ENCODE measurements at places on chromosomes 12 and 14.

DNA sequence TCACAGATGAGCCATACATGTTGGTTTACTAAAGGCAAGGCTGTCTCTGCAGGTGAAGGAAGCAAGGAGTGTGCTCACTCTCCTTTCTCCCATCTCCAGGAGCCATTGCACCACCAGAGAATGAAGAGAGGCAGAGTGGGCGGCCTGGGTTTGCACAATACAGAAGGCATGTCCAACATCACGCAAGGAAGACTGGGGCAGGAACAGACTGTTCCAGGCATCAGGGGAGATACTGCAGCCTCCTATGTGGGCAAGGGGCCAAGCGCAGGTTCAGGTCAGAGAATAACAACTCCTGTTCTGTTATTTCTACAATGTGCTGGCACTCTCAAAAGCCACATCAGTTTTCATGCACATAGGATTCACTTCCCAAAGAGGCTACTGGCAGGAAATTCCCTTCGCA, 1.7 kb upstream of the TMEM229B start:
- DNase-seq: no peak

DNA sequence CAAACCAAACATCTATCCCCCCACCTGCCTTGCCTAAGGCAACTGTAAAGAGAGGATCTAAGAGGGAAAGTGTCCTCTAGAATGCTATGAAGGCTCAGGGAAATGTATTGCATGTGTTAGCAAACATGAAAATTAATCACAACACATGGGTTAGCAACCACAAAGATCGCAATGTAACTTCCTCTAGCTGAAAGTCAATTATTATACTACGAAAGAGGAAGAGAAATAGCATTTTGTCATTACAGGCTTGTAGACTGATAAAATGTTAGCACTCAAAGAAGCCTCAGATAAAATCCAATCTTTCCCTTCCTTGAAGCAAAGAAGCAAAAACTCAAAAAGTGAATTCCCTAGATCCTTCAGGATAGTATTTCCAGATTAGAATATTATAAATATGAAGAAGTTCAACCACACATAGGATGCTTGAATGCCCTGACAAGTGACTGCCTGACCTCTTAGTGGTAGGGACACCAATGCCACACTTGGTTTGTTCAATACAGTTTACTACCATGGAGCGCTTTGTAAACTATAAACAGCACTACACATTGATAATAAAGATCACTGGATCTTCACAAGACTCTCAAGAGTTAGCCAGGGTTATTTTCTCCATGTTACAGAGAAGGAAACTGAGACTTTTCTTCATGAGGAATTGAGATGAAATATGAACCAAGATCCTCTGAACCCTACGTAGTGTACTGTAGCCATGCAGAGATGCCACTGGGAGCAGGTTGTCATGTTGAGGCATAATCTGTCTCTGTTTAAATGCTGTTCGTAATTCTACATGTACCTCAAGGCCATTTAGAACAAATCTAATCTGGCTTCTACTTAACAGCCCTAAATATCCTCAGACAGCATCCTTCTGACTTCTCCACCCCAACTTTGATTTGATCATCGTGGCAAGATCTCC, 100.7 kb downstream of the ITPR2 start:
- no peak for DNase-seq

GRCh38 chr12:24750263-24750662, 198.6 kb downstream of the BCAT1 start:
- no peak for DNase-seq

DNA sequence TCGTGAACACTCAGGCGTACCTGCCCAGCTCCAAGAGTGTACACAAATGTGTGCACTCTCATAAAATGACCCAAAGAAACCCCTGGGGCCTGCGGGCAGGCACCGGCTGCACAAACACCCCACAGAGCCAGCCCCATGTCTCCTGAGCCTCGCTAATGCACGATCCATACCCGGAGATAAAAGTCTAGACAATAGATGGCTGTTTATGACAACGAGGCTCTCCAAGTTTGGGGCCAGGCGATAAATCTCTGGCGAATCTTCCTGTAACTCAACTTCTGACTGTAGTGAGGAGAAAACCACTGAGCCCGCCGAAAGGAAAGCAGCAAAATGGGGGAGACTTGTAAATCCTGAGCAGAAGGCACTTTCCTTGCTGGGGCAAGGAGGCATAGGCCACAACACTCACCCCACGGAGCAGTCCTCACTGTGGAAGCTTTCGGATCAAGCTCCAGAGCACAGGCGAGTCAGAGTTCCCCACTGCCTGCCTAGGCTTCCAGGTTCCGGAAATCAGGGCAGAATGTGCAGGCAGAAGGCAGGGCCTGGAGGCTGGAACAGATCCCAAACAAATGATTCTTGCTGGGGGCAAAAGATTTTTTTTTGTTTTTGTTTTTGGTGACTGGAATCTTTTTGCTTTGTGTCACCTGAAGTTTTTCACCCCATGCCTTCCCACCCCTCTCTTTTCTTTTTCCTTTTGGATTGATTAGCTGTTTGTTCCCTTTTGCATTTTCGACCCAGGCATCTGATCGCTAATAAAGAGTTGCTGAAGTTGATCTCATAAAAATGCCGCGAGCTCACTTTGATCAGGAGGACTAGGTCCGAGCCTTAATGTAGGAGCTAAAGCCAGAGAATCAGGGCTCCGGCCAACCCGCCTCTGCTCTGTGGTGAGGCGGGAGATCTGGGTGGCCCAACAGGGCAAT, 4.5 kb upstream of the HOXC11 start:
- DNase-seq: no peak

GRCh38 chr14:96260341-96260821, 4.4 kb downstream of the BDKRB1 start:
- DNase-seq: no peak

GRCh38 chr12:4807116-4807783, 87.0 kb downstream of the GALNT8 start:
- no peak for DNase-seq

- DNase-seq: no peak
Observed at GRCh38 chr12:125220404-125221273, 155.4 kb downstream of the AACS start.

All from stimulated activated CD4-positive, alpha-beta T cell treated with anti-CD3 and anti-CD28 coated beads, Interleukin-12 subunit alpha, Interleukin-12 subunit beta, amount 100 ng/mL, for 24 hours (primary cell).